ENCODE measurements at places on chromosomes 16 and 17. TPM values are rescaled to one million over a fixed set of nuclear protein-coding genes. Genes with fewer than 3 reads are reported as not detected.

Gene PITPNM3
- total RNA-seq: 1.4 TPM

Gene ADGRG3
- total RNA-seq: not detected

Gene SCARF1
- total RNA-seq: 1.1 TPM

Gene HOXB8
- 19.7 TPM for total RNA-seq

- H3K27me3 ChIP-seq: no peaks in the 10 kb centered on the region
- peaks cover 17% of the 10 kb centered on the region for H3K4me1 ChIP-seq
- no peak for DNase-seq
Observed at GRCh38 chr16:50644729-50645128, 36.4 kb downstream of the SNX20 start.

- peaks cover 3% of the 10 kb centered on the region for H3K36me3 ChIP-seq
- H3K27me3 ChIP-seq: no peaks in the 10 kb centered on the region
- H3K27ac ChIP-seq: no peak overlapping the region
- H3K4me1 ChIP-seq: peaks cover 33% of the 10 kb centered on the region
- H3K4me3 ChIP-seq: peak overlapping the region; percentile 82
Observed at GRCh38 chr16:19114359-19115147, 789 bp downstream of the ITPRIPL2 start.

GRCh38 chr17:29891131-29891530 lies 38.9 kb downstream of the SSH2 start:
- H3K27ac ChIP-seq: no peak overlapping the region
- H3K36me3 ChIP-seq: peaks cover 12% of the 10 kb centered on the region
- no peak for DNase-seq
- no peak overlapping the region for H3K4me3 ChIP-seq

GRCh38 chr16:29680180-29680598 lies 1.2 kb downstream of the QPRT start:
- H3K4me3 ChIP-seq: peak overlapping the region; percentile 92
- DNase-seq: no peak
- peaks cover 4% of the 10 kb centered on the region for H3K36me3 ChIP-seq

DNA sequence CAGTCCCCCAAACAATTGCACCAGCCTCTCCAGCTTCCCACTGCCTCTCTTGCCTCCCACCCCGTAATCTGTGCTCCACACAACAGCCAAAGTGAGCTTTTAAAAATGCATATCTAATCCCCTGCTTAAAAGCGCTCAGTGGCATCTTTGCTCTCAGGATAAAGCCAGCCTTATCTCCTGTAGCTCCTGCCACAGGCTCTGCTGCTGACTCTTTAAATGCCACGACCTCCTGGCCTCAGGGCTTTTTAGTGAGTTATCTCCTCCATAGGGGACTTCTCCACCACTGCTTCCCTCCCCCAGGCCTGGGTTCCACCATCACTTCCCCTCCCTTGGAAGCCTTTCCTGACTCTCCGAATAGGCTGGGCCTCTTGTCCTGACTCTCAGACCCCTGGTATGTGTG lies 98.6 kb downstream of the GNAO1 start:
- peak overlapping the region; percentile 64 for H3K27ac ChIP-seq
- no peaks in the 10 kb centered on the region for H3K27me3 ChIP-seq
- no peaks in the 10 kb centered on the region for H3K36me3 ChIP-seq
- H3K4me3 ChIP-seq: no peak overlapping the region
- DNase-seq: no peak
- peaks cover 46% of the 10 kb centered on the region for H3K4me1 ChIP-seq

DNA sequence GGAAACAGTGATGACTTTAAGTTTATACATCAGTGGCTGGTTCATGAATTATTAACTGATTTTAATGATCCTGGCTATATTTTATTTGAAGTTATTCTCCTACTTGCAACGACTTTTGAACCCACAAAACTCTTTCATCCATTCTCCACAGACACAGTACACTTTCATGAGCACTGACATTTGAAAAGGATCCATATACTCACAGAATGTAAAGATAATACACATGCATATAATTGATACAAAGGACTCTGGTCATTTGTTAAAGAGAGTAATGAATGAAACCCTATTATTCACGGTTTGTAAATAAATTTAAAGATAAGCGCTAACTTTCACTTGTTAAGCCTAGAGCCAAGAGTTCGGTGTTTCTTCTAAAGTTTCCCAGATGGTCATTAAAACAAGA lies 3.3 kb downstream of the TOX3 start:
- no peak for DNase-seq
- H3K27ac ChIP-seq: no peak overlapping the region
- peaks cover 14% of the 10 kb centered on the region for H3K27me3 ChIP-seq

DNA sequence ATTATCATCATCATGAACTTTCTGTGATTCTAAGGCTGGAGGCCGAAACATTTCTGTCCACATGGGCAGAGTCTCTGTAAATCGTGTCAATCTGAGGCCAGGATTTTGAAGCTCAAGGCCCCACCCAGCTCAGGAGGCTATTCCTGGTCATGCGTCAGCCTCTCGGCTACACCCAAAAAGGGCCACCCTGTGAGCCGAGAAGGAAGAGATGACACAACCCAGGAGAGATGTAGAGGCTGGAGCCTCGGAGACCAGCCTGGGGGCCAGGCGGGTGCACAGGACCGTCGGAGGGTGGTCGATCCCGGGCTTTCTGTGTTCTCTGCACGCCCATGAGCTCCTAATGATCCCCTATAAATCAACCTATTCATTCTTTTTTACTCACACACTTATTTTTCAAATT lies 1.1 kb upstream of the CACNG1 start:
- H3K36me3 ChIP-seq: no peaks in the 10 kb centered on the region
- H3K27ac ChIP-seq: no peak overlapping the region

DNA sequence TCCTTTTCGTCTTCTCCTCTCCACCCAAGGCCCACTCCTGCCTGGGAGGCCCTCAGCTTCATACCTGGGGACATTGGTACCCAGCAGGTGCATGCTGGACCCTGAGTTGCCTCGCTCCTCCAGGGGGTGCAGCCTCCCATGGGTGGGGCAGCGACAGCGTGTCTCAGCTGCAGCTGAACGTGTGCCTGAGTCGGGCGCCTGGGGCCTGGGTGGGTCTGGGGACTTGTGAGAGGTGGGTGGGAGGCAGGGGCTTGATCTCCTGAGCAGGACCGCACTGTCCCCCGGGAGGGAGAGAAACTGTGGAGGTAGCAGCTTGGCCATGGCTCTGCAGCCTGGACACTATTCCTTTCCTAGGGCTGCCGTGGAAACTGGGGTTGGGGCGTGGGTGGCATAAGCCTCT lies 24.8 kb upstream of the ENGASE start:
- H3K36me3 ChIP-seq: no peaks in the 10 kb centered on the region
- no peak for DNase-seq
- no peak overlapping the region for H3K4me3 ChIP-seq
- H3K27ac ChIP-seq: no peak overlapping the region

- peaks cover 9% of the 10 kb centered on the region for H3K4me1 ChIP-seq
- H3K27ac ChIP-seq: no peak overlapping the region
- DNase-seq: peak; percentile 72
- no peaks in the 10 kb centered on the region for H3K27me3 ChIP-seq
- no peak overlapping the region for H3K4me3 ChIP-seq
Observed at GRCh38 chr17:63919311-63919723, 678 bp upstream of the GH1 start.
